ENCODE measurements at places on chromosomes 4 and X.

DNA sequence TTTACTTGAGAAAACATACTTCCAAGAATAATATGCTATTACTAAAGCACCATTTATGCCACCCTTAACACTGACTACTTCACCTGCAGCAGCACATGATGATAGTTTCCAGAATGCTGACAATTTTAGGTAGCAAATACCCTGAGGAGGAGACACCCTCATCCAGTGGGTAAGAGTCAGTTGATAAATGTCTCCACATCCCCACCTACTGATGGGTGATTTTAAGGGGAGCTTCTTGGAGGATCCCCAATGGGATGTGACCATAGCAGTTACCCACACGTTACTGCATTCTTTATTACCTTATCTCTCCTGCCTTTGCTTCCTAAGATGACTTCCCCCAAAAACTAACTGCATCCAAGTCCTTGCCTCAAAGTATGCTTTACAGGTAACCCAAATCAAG is 131.2 kb upstream of the SMARCAD1 start:
- DNase-seq, result no peak

DNA sequence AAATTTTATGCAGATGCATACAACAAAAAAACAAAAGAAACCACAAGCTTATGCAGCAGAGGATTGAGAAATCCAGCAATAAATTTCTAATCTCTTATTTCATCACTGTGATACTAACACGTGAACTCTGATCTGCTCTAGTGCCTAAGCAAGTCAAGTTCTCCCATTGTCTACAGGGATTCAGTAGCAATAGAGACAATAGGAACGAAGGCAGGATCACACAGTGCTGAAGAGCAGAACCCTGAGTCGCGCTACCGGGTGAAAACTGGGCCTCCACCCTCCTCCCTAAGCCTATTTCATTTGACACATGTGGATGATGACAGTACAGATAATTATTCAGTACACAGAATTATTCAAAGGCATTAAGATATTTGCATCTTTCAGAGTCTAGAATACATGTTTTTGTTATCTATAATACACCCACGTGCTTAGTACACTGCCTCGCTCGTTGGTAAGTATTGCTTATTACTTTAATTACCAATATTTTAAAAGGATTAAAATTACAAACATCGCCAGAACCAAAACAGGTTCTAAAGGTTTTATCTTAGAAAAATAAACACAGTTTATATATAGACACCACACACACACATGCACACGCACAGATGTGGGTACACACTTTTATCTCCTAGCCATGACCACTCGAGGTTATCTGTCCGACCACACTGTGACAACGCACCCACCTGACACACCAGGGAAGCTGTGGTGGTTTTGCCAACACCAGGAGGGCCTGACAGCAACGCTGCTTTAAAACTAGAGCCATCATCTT is 60.1 kb downstream of the RFC1 start:
- DNase-seq, result no peak

GRCh38 chr4:125573368-125573767 is 258.6 kb downstream of the FAT4 start:
- no peak for DNase-seq

GRCh38 chr4:120132935-120133334 is 66.3 kb upstream of the MAD2L1 start:
- DNase-seq, result no peak

GRCh38 chrX:147962476-147962875 is 18.7 kb upstream of the FMR1NB start:
- no peak for DNase-seq

DNA sequence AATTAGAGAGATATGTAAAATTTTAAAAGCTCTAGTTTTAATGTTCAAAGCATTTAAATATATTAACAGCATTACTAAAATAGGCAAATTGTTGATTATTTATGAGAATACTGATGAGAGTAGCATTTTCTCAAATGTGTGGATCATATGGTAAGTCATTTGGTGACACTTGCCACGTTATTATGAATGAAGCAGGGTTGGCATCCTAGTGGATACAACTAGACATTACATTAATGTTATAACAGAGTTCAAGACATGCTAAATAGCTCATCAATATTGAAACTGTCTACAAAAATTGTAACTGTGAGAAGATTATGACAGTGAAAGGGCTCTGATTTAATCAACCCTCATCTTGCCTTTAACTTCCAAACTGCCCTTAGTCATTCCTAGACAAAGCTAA is 171.1 kb downstream of the PDGFC start:
- no peak for DNase-seq

- no peak for DNase-seq
Measured at GRCh38 chr4:84578540-84579402, 4.2 kb upstream of the CDS1 start.

- no peak for DNase-seq
Measured at GRCh38 chr4:15665753-15666365, 10.7 kb upstream of the FBXL5 start.

DNA sequence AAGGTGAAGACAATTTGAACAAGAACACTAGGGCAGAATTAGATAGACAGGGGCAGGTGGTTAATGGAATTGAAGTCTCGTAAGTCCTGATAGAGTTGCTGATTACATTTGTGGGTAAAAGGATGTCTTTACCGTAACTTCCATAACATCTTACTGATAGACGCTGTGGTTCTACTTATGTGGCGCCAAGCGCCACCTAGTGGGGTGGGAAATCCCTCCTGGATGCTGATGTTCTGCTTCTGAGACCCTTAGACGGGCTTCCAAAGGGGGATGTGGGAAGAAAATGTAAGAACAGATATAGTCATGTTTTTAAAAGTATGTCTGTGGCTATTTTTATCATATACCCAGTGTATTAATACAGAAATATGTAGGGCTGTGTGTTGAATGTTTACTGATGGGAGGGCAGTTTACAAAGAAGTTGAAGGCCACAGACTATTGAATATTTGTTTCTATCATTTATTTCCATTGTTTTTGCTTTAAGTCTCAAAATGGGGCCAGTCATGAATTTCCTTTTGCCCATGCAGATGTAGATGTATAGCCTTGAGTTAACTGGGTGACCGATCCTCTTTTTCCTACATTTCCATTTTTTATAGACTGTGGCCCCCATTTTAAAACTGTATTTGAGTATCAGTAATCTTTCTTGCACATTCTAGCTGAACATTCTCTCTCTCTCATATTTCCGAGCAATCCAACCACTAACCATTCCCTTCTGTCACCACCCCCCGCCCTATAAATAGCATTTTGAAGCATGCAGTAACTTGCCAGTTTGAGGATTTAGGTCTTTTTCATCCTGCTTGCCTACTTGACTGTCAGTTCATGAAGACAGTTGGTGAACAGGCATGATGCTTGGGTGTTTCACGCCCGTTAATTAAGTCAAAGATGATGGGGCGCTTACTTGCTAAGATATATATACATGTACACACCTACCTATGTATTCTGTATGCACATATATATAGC is 12.1 kb upstream of the TLR8 start:
- DNase-seq, result peak; percentile 76

GRCh38 chrX:75051047-75051446 is 105.0 kb downstream of the ABCB7 start:
- DNase-seq, result no peak

DNA sequence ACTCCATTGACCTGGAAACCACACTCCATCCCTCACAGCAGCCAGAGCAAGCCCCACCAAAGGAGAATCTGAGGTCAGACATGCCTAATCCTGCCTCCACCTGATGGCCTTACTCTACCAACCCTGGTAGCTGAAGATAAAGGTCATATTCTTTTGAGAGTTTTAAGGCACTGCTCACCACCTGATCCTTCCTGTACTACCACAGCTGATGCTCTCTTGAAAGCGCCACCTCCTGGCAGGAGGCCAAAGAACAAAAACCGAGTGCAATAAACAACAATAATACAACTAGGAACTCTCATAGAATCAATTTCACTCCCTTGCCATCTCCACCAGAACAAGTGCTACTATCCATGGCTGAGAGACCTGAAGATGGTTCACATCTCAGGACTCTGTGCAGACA is 301.6 kb downstream of the NAF1 start:
- DNase-seq, result no peak

DNA sequence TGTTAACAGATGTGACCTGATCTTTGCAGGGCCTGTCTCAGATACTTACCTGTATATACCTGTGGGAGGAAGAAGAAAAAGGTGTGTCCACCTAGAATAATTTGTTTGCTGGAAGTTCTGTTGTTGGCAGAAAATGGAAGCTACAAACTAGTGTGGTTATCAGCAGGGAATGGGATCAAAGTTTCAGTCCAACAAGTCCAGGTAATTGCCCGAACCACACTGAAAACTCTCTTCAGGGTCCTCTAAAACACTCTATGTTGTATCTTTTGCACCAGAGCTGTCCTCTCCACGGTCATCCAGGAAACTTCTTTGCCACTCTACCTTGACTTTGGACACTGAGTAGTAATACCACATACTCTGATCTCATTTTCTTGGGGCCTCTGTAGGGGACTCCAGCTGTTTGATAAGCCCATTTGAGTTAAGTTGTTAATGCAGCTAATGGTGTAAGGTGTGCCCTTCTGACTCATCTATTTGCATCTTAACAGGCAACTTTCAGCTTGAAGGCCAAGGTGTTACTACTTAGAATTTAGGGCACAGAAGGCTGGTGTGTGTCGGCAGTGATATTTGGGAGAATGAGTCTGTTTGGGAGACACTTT is 38.7 kb upstream of the GATB start:
- no peak for DNase-seq

DNA sequence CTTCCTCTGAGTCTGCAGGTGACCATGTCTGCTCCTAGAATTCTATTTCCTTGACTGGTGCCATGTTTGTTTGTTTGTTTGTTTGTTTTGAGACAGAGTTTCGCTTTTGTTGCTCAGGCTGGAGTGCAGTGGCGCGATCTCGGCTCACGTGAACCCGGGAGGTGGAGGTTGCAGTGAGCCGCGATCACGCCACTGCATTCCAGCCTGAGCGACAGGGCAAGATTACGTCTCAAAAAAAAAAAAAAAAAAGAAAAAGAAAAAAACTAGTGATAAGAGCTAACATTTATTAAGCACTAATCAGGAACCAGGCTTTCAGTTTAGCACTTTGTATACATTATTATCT is 7.2 kb downstream of the SAT1 start:
- DNase-seq, result no peak

DNA sequence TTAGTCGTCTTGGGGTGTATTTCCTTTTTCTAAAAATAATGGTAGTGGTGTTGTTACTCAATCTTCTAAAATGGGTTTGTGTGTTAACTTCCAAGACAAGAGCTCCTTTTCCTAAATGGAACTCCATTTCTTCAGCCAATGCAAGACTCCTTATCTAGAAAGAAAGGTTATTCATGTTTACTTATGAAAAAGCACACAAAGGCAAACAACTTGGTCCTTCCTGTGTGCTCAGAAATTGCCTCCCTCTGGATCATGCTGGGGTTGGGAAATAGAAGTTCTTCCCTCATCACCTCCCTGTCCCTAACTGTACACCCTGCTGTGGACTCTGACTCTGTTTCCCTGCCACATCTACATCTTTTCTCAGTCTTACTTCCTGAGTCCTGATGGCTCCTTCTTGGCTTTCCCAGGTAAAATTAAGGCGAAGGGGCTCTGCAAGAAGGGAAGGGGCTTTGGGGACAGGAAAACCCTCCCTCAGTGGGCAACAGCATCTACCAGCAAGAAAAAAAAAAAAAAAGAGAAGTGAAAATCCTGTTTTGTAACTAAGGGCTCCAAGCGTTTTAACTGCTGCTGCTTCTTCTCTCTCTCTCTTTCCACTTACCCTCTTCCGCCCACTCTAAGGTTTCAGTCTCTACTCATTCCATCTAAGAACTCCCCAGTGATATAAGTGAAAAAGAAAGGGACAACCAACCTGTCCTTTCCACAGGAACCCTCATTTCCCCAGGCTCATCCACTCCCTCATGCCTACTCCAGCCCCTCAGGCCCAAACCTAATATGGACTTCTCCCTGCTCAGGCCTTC is 19.8 kb upstream of the TASL start:
- no peak for DNase-seq

DNA sequence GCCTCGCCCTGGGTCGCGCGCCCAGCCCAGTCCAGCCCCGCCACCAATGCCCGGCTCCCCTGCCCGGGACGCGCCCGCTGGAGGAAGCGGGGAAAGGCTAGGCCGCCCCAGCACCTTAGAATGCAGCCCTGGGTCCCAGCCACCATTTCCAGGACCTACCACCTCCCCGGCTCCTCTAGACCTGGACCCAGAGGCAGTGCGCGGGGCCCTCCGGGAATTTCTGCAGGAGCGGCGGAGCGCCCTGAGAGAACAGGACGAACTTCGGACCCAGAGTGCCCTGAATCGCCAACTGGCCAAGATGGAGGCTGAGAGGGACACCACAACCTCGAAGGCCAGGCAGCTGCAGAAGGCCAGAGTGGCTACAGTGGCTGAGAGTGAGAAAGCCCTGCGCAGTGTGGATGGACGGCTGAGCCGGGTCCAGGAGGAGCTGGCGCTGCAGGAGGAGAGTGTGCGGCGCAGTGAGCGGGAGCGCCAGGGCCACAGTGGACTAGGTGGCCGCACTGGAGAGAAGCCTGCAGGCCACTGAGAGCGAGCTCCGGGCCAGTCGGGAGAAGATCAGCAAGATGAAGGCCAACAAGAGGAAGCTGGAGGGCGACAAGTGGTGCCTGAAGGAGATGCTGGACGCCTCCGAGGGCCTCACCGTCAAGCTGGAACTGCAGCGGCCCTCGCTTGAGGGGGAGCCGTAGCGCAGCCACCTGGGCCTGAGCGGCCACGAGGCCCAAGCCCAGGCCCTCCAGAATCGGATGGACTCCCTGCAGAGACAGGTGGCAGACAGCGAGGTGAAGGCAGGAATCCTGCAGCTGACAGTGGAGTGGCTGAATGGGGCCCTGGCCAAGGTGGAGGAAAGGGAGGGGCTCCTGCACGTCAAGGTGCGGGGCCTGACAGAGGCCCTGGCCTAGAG is 15.5 kb downstream of the SMIM10L2A start:
- DNase-seq, result no peak

DNA sequence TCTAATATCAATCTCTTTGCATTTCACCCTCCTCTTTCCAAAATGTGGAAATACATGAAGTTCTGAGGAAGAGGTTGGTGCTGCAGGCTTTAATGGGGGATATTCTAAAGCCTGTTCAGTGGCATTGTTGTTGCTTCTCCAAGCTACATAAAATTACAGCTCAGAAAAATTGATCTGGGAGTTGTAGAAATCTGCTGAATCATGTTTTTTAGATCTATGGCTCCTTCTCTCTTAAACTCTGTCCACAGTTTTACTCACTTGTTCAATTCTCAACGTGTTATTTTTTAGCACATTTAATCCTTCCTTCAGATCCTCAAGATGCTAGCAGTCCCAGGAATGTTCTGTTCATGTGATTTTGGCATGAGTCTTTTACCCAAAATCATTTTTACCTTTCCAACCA is 949.5 kb upstream of the ADGRL3 start:
- DNase-seq, result no peak

GRCh38 chr4:7223541-7223940 is 31.2 kb downstream of the SORCS2 start:
- no peak for DNase-seq

DNA sequence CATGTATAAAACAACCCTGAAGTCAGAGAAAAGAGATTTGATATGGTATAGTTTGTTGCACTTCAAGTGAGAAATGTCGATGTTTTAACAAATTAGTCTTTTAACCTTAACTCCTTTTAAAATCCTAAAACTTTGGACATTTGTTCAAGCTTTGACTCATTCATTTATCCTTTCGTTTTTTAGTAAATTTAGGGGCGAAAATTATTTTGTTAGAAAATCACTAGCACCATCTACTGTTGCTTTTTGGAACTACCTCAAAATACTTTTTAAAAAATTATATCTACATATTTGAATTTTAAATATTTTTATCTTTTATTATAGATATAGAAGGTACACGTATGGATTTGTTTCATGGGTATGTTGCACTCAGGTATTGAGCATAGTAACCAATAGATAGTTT is 165.1 kb upstream of the POF1B start:
- no peak for DNase-seq

Measured in thymus (tissue), 14 donors.